Endodermal cell (in vitro differentiated cells): ENCODE measurements at places on chromosomes 11 and 22.
A peak's percentile ranks its signal among the peaks of the same experiment; 100 is the strongest.

DNA sequence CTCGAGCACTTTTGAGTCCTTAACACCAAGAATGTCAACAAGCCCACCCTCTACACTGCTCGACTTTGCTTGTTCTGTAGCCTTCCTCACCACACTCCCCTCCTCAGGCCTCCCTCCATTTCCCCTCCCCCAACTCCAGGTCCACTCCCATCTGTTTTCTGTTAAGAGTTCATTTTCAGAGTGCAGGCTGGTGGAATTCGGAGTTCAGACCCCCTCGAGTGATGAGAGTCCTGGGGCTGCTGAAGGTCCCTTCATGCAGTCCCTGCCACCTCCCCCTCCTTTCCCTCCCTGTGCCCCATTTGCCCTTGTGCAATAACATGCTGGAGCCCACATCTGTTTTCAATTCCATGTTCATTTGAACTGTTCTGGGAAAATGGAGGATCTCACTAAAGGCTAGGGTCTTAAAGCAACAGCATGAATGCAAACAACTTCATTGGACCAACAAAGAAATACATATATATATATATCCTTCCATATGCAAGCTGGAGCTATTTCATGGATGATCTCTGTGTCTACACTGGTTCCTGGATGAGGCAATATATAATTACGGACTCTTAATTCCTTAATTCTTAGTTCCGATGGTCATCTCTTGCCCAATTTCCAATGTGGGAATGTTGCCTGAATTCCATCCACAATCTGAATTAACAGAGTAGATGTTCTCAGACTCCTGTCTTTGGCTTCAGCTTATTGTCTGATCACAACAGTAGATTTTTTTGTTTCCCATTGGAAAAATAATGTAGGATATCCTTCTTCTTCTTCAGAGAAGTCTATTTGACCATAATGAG lies 340.4 kb downstream of the ETS1 start:
- no peak for DNase-seq

GRCh38 chr11:116276051-116277044 lies 496.4 kb downstream of the BUD13 start:
- peak; percentile 98 for DNase-seq

DNA sequence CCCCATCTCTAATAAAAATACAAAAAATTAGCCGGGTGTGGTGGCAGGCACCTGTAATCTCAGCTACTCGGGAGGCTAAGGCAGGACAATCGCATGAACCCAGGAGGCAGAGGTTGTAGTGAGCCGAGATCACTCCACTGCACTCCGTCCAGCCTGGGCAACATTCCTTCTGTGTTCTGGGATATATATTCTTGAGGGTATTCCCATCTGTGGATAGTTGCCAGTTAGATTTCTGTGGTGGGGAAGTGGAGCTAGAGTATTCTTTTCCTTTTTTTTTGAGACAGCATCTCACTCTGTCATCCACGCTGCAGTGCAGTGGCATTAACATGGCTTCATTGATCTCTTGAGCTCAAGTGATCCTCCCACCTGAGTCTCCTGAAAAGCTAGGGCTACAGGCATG lies 9.1 kb upstream of the ZNF74 start:
- peak; percentile 1 for DNase-seq

GRCh38 chr11:75900848-75901247 lies 85.8 kb downstream of the UVRAG start:
- no peak for DNase-seq

- no peak for DNase-seq
Measured at GRCh38 chr11:76972051-76972450, 62.1 kb upstream of the B3GNT6 start.

DNA sequence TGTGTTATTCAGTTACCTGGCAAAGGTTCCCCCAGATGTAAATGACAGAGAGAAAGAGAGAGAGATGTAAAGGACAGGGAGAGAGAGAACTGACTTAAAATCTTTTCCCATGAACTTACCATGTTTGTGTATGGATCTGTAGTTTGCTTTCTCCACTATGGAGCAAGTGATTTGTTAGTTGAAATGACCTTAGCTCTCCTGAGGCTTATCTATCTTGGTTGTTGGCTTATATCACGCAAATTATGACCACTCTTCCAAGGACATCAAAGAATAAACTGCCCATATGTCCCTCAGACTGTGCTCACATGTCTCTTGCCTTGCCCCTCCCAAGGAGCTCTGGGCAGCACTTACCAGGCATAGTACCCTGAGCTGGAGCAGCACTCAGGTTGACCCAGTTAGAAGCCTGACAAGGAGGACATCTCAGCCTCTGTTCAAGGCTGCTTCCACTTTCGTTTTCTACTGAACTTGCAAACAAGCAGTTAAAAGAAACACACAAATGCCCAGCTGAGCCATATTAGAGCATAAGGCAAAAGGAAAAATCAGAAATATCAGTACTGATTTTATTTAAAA lies 95.3 kb upstream of the RCN1 start:
- DNase-seq: no peak

- DNase-seq: no peak
Measured at GRCh38 chr22:40782521-40782920, 36.6 kb downstream of the SLC25A17 start.
